ELF-1 (cell line): ENCODE measurements at places on chromosomes 2 and 18.

GRCh38 chr18:46034230-46034629 is 37.8 kb downstream of the PSTPIP2 start:
- no peak for DNase-seq

GRCh38 chr2:104716061-104716460 is 137.9 kb upstream of the POU3F3 start:
- DNase-seq, result no peak

GRCh38 chr2:211957799-211958198 is 580.8 kb downstream of the ERBB4 start:
- no peak for DNase-seq

- DNase-seq, result no peak
Measured at GRCh38 chr2:33589444-33589843, 9.7 kb downstream of the FAM98A start.

GRCh38 chr2:55887351-55887750 is 36.2 kb downstream of the EFEMP1 start:
- DNase-seq, result no peak

DNA sequence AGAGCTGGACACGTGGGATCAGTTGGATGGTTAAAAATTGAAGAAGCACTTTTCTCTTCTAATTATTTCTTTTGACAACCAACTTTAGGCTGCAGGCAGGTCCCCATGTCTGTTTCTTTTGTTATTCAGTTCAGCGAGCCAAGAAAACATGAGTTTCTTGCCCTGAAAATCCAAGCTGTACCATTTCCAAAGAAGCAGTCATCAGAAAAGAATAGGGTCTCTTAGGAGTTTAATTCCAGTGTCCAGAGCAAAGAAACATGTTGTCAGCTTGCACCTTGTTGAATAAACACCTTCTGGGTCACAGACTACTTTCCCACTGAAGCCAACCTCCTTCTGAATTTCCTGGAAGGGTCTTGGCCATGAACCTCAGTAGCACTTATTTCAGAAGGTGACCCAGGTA is 170.5 kb upstream of the COPS8 start:
- no peak for DNase-seq

DNA sequence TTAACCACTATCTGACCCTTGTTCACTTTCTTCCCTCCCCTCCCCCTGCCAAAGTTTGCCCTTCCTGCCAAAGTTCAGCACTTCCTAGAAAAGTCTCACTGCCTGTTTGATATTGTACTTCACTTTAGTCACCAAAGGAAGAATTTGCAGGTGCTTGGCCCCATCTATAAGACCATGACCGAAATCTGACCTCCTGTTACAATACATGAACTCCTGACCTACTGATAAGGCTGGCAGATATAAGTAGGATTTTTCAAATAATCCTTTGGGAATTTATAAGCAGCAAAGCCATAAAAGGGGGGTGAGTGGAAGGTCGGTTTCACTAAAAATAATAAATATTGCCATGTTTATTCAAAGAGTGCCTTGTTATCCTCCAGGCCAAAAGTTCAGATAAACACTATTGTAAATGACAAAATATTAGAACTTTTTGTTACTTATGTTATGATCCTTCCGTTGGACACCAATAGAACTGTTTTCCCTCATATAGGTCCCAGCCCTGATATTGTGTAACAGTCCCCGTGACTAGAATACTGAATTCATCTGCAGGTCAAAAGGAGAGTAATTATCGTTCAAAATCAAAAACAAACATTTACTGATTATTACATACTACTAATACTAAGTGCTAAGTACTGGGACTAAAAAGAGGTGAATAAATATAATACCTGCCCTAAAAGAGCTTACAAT is 277.6 kb downstream of the EXOC6B start:
- DNase-seq, result no peak

DNA sequence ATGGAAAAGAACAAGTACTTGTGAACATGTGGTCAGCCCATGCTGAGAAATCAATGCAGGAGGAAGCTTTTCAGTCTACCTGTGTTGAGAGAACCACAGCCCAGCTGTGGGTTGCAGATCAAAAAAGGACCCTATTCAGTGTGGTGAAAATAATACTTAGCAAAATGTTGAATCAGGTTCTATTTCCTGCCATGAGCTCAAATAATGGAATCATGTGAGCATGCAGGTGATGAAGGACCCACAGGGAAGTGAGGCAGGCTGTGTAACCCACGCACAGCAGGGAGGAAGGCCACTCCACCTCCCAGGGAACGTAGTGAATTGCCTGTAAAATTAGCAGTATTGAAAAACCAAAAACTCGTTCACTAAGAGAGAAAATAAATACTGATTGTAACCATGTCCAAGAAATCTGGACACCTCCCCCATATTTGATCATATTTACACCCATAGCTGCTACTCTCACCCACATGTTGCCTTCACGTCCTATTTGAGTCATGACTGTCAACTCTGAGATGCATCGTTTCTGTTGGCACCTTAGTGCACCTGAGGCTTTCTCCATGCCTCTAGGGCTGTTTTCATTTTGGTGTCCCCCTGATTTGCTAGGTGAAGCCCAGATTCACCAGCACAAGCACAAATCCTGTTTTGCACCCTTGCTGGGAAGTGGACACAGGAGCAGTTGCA is 20.5 kb upstream of the BCL2L11 start:
- no peak for DNase-seq

DNA sequence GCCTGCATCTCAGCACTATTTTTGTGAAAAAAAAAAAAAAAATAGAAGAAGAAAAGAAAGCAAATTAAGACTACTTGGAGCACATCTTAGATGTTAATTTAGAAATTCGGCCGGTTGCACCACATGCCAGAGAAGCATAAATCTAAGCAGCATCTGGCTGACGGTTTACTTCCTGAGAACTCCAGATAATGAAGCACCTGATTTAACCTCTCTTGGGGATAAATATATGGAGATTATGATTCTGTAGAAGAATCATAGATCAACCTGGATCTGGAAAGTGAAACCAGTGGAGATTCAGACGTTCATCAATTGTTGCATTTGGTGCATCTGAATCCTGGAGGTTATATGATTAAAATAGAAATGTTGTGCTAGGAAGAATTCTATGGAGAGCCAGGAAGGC is 102.1 kb upstream of the SH3BP4 start:
- no peak for DNase-seq

- peak; percentile 58 for DNase-seq
Measured at GRCh38 chr2:231710799-231711676, 2.7 kb downstream of the PTMA start.

GRCh38 chr2:137677466-137677865 is 286.8 kb upstream of the HNMT start:
- no peak for DNase-seq

- no peak for DNase-seq
Measured at GRCh38 chr2:50491541-50492476, 540.1 kb downstream of the NRXN1 start.

DNA sequence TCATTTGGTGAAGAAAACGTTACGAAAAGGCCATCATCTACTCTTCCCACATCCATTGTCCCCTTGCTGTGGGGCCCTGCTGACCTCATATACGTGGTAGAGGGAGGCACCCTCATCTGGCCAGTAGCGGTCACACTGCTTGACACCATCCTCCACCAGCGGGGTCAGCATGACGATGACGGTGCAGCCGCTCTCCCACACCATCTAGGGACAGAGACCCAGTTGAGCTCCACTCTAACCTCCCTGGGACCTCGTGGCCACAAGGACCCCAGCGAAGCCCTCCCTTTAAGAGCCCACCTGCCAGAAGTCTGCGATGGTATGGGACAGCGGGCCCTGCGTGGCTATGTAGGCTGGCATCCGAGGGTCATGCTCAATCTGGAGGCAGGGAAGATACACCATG is 13.1 kb downstream of the PTPRN start:
- DNase-seq, result no peak

GRCh38 chr2:113070606-113070975 is 2.8 kb downstream of the IL1F10 start:
- DNase-seq, result no peak

GRCh38 chr2:108893277-108893676 is 95.7 kb downstream of the EDAR start:
- no peak for DNase-seq

GRCh38 chr2:55013936-55014335 is 36.3 kb downstream of the RTN4 start:
- no peak for DNase-seq

- DNase-seq, result no peak
Measured at GRCh38 chr2:67156796-67157195, 240.3 kb upstream of the ETAA1 start.

GRCh38 chr2:135676031-135676430 is 65.6 kb upstream of the UBXN4 start:
- DNase-seq, result no peak

DNA sequence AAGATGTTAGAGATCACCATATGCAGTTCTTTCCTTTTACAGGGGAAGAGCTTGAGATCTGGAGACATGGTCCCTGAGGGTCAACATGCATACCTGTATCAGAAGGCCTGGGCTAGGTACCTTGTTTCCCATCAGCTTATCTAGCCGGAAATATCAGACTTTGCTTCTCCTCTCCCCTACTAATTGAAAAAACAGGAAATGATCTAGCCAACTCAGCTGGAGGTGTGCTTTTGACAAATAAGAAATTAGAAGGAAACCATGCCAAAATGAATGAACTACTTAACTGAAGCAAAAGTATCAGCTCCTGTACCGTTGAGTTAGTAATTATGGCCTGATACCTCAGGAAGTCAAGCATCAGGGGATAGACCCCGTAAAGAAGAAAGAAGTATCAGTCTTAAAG is 20.4 kb downstream of the PKP4 start:
- DNase-seq, result no peak

- DNase-seq, result no peak
Measured at GRCh38 chr18:63980027-63980426, 10.1 kb downstream of the SERPINB8 start.

- no peak for DNase-seq
Measured at GRCh38 chr2:6077585-6077984, 385.4 kb downstream of the SOX11 start.

- DNase-seq, result no peak
Measured at GRCh38 chr18:77086656-77087392, 45.8 kb downstream of the MBP start.

DNA sequence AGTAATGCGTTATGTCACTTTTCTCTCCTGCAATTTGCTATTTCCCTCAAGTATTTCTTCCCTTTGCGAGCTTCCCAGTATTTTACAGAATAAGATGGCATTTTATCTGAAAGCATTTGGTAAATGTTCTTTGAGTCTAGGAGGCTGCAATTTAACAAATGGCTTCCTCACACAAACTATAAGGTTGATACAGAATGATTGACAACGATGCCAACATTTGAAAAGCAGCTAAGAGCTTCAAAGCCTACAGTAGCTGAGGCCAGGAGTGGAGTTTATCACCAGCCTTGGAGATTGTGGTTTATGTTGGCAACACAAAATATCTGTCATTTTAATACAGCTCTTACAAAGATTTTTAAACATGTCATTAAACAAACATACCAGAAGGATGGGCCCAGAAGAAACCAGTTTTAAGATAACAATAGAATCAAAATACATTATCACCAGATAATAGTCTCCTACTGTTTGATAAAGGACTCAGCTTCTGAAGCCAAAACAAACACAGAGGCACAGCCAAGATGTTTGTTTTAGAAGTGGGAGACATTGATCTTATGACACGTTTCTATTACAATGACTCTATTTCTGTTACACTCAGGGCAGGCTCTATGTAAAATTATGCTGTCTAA is 711.4 kb upstream of the ACVR2A start:
- DNase-seq, result no peak

GRCh38 chr2:182133195-182133891 is 147.7 kb downstream of the PPP1R1C start:
- DNase-seq, result no peak
